ENCODE measurements at places on chromosomes 11 and 22.

DNA sequence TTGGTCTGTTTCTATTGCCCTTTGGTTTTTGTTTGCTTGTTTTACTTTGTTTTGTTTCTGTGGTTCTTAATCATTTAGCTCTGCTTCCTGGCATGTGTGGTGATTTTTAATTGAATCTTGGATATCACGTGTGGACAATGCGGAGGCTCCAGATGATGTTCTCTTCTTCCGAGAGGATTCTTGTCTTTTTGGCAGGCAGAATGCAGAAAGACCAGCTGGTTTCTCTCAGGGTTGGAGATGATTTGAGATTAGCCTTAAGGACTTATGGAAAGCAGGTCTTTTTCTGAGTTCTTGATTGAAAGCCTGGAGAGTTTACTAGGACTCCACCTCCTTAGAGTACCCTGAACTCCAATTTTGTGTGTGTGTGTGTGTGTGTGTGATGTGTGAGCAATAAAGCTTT is 21.0 kb upstream of the ANO1 start:
- DNase-seq, result no peak

DNA sequence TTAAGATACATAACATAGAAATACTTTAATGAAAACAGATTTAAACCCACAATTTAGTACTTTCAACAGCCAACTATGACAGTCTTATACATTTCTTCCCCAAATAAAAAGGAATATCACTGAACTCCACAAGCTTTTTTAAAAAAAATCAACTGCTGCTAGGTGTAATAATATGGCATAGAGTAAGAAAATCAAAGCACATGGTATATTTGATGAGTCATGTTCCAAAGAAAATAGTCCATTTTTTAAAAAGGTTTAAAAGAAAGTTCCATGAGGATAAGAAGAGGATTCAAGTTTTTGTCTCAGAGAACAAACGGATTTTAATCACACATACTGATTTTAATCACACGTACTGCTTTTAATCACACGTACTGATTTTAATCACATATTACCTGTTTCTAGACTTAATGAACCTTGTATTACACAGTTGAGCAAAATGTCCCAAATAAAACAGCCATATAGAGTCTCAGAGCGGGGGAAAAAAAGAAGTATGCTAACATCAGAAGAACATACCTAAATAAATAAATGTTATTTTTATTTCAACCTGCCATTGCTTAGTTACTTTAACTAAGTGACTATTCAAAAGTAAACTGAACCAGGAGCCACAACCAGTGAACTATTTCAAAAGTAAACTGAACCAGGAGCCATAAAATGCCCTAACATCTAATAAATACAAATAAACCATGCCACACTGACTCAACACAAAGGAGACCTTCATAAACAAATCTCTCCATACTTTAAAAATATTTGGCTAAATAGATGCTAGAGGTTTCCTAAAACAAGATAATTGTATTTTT is 198.4 kb downstream of the SBF2 start:
- DNase-seq, result no peak

DNA sequence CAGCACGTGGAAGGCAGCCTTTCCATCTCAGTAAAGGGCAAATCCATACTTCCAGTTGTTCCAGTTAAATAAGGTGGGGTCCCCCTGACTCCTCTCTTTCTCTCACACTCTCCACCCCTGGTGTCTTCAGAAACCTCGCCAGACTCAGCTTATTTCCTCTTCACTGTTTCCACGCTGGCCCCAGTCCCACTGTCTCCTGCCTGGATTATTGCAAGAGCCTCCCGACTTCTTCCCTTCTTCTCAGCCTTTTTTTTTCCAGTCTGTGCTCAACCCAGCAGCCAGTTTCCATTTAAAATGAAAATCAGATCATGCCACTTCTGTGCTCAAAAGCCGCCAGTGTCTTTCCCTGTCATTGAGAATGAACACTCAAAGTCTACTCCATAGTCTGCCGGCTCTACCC is 131.4 kb downstream of the PKNOX2 start:
- peak; percentile 80 for DNase-seq

DNA sequence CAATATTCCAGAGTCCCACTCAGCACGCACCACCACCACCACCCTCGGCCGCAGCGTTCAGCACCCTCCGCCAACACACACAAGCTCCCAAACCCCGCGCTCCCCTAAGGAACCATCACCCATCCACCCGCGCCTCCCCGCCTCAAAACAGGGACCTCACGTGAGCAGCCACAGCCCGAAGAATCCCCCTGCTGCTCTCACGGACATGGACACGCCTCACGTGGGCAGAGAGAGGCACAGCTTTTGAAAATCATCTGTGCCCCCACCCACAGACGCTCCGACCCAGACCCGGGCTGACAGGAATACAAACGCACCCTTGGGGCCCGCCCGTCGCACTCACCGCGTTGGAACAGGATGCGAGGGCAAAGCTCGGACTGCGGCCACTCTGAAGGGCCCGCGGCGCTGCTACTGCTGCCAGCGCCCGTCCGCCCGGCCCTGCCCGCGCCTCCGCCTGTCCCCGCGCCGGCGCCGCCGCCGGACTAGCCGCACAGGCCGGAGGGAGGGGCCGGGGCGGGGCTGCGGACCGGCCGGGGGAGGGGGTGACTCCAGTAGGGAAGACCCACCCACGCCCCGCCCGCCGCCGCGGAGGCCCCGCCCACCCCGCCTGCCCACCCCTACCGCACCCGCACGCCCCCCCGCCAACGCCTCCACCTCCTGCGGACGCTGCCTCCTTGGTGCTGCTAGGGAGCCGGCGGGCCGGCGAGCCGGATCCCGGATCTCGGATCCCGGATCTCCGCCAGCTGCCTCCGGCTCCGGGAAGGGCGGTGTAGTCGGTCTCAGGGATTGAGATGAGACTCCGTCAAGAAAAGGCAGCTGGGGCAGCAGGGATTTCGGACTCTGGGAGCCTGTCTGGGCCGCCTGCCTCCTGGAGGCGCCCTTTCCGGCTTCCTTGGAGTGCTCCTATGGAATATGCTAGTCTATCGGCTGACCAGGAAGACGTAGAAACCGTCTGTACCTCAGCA is at the start of gene TRIM3:
Gene TRIM3, minus strand, starts transcription at position 491 of the 962 bp plus-strand sequence. CDS start 8,246 bp downstream, outside the sequence.
- DNase-seq, result peak; percentile 90

DNA sequence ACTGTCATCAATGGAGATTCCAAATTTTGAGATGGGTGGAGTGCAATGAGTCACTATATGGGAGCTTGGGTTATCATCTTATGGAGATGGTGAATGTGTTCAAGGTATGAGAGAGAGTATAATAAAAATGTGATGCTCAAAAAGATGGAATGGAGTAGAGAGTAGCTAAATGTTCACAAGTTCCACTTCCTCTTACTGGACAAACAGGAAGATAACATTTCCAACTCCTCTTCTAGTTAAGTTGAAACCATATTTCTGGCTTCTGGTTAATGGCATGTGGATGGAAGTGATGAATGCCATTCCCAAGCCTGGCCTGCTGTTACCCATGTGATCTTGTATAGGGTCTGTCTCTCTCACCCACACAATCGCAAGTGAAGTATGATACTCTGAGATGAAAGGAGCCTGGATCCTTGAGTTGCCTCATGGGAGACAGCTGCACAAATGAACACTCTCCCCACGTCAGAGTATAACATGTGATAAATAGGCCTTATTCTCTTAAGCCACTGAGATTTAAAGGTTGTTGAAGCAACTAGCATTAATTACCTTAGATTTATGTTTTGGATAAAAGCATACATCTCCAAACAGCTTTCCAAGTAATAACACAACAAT is 111.0 kb downstream of the RAB38 start:
- DNase-seq, result no peak
